Activated CD4-positive, alpha-beta memory T cell treated with anti-CD3 and anti-CD28 coated beads, Interleukin-2, amount 10 ng/mL, durations not matched to agents 7 days and 5 days (primary cell): ENCODE measurements at places on chromosomes 11 and 22.

- DNase-seq: no peak
- peaks cover 23% of the 10 kb centered on the region for H3K4me1 ChIP-seq
- peak overlapping the region; percentile 24 for H3K4me3 ChIP-seq
- peak overlapping the region; percentile 63 for H3K27ac ChIP-seq
These were observed 43.7 kb downstream of the SCGB1A1 start for GRCh38 chr11:62462508-62462892.

GRCh38 chr11:20670932-20671403, 1.6 kb downstream of the NELL1 start:
- H3K27ac ChIP-seq: no peak overlapping the region
- no peak for DNase-seq
- H3K4me1 ChIP-seq: no peaks in the 10 kb centered on the region
- H3K4me3 ChIP-seq: no peak overlapping the region

DNA sequence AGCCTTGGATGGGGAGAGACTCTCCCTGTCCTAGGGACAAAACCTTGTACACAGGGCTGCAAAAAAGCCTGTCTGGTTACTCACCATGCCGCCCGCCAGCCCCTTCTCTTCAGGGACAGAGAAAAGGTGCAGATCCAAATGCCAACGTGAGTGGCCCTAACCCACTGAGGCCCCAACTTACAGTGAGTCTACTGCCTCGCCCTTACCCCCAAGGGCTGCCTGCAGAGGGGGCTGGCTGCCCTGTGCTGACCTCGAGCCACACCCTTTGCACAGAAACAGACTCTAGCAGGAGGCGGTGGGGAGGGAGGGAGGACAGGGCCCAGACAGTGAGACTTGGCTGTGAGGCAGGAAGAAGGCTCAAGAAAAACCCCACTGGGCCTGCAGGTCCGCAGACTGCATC, 13.6 kb upstream of the CHST1 start:
- no peak overlapping the region for H3K4me3 ChIP-seq
- no peaks in the 10 kb centered on the region for H3K27me3 ChIP-seq
- no peaks in the 10 kb centered on the region for H3K36me3 ChIP-seq
- no peaks in the 10 kb centered on the region for H3K4me1 ChIP-seq

- peak; percentile 58 for DNase-seq
- peaks cover 40% of the 10 kb centered on the region for H3K4me1 ChIP-seq
- peak overlapping the region; percentile 82 for H3K4me3 ChIP-seq
- H3K27ac ChIP-seq: peak overlapping the region; percentile 90
- no peaks in the 10 kb centered on the region for H3K27me3 ChIP-seq
- peaks cover 7% of the 10 kb centered on the region for H3K36me3 ChIP-seq
These were observed 76.7 kb upstream of the WNT7B start for GRCh38 chr22:46053563-46054090.

DNA sequence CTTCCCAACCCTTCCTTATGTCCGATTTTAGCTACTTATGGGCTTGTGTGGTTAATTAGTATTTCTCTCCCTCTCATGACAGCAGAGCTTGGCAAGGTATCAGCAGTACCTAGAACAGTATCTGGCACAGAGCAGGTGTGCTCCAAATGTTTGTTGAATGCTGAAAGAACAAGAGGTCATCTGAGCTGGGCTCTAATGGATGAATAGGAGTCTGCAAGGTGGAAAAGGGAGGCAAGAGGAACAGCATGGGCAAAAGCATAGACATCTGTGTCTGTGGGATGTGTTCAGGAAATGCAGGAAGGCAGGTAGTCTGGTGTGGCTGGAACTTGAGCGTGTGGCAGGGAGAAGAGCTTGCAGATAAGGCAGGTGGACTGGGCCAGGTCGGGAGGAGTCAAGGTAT, 19.0 kb downstream of the PRG3 start:
- no peak overlapping the region for H3K27ac ChIP-seq
- DNase-seq: no peak
- H3K36me3 ChIP-seq: no peaks in the 10 kb centered on the region
- H3K4me1 ChIP-seq: no peaks in the 10 kb centered on the region

GRCh38 chr11:12902791-12903486, 106.2 kb upstream of the RASSF10 start:
- no peak for DNase-seq
- peaks cover 2% of the 10 kb centered on the region for H3K4me1 ChIP-seq
- H3K36me3 ChIP-seq: no peaks in the 10 kb centered on the region
- no peak overlapping the region for H3K27ac ChIP-seq
- no peak overlapping the region for H3K4me3 ChIP-seq

DNA sequence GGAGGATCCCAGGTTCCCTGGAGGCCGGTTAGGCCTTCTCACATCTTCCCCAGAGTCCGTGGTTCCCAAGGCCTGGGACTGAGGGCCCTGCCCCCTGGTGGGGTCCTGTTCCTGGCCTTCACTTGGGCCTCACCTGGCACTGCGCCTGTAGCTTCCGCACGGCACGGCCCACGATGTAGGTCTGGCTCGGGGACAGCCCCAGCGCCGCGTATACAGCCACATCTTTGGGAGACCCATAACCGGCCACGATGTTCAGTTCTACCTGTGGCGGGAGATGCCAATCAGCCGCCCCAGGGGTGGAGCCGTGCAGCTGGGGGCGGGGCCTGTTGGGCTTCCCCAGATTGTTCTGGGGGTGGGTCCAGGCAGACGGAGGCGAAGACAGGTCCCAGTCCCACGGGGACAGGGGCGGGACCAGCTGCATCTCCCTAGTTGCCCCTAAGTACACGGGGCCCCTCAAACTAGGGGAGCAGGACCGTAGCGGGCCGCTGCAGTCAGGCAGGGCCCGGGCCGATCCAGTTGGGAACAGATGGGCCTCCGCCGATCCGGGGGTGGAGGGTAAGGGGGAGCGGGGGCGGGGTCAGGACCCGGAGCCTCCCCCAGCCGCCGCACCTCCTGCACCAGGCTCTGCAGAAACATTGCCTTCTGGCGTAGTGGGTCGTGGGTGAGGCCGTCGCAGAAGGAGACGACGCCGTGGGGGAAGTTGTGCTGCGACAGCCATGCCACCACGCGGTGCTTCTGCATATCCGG, 10.1 kb downstream of the AIP start:
- H3K4me3 ChIP-seq: no peak overlapping the region
- peaks cover 55% of the 10 kb centered on the region for H3K36me3 ChIP-seq
- H3K4me1 ChIP-seq: peaks cover 14% of the 10 kb centered on the region
- H3K27ac ChIP-seq: no peak overlapping the region
- peak; percentile 31 for DNase-seq

DNA sequence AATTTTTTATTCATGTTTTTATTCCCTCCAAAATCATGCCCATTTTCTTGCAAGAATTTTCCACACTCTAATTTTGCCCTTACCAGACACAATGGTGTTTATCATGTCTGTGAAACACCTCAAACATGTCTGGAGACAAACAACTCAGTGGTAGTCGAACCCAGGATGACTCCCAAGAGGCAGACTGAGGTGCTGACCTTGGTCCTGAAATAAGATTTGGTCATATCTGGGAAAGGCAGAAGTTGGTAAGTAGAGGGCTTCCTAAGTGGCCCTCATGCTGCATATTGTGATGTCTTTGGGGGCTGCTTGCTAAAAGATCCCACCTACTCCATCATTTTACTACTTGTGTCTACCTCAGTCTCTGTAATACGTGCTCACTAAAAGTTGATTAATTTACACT, 369.4 kb upstream of the ISX start:
- no peak overlapping the region for H3K4me3 ChIP-seq
- no peak overlapping the region for H3K27ac ChIP-seq
- no peaks in the 10 kb centered on the region for H3K4me1 ChIP-seq
- H3K36me3 ChIP-seq: no peaks in the 10 kb centered on the region
- no peaks in the 10 kb centered on the region for H3K27me3 ChIP-seq
- no peak for DNase-seq

DNA sequence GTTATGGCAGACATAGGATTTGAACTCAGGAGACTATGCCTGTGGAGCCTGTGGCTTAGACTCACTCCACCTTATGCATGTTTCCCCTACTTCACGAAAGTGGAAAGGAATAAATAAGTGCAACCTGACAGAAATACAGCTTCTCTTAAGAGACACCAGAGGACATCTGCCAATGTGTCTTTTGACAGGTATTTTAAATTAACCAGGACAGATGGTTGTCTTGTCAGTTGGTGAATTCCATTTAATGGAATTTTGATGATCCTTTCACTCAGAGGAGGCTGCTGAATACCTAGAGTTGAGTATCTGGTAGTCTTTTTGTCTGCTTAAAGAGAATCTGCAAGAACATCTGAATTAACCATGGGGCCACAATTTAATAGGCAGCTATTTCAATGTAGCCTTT, 46.1 kb downstream of the NELL1 start:
- no peak for DNase-seq
- H3K27ac ChIP-seq: no peak overlapping the region
- no peaks in the 10 kb centered on the region for H3K36me3 ChIP-seq
- H3K4me1 ChIP-seq: no peaks in the 10 kb centered on the region

DNA sequence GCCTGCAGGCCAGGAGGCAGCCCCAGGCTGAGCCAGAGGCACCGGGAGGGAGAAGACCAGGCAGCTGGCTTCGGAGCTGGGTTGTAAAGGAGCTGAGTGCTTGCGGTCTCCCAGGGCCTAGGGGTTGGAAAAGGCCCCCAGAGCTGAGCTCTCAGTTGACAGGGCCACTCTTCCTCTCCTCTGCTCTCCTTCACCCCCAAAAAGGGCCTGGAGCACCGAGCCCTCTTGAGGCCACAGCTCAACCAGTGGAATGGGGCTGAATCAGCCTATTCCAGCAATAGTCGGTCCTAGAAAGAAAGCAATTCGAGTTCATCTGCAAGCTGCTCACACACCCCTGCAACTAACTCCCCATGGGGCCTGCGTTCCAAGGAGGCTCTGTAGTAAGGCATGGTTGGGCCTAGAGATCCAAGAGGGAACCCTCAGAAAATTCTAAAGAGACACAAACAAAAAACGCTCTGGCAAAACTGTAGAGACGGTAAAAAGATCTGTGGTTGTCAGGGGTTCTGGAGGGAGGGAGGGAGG, 205.0 kb downstream of the BUD13 start:
- H3K4me1 ChIP-seq: no peaks in the 10 kb centered on the region
- no peaks in the 10 kb centered on the region for H3K36me3 ChIP-seq
- no peaks in the 10 kb centered on the region for H3K27me3 ChIP-seq

- DNase-seq: no peak
- no peak overlapping the region for H3K27ac ChIP-seq
- H3K4me3 ChIP-seq: no peak overlapping the region
- H3K36me3 ChIP-seq: peaks cover 2% of the 10 kb centered on the region
These were observed 18.1 kb upstream of the FCHSD2 start for GRCh38 chr11:73160005-73160760.

- H3K4me3 ChIP-seq: no peak overlapping the region
- no peak overlapping the region for H3K27ac ChIP-seq
- H3K36me3 ChIP-seq: no peaks in the 10 kb centered on the region
- H3K27me3 ChIP-seq: no peaks in the 10 kb centered on the region
These were observed 1407.6 kb upstream of the RAG2 start for GRCh38 chr11:38005597-38005996.

DNA sequence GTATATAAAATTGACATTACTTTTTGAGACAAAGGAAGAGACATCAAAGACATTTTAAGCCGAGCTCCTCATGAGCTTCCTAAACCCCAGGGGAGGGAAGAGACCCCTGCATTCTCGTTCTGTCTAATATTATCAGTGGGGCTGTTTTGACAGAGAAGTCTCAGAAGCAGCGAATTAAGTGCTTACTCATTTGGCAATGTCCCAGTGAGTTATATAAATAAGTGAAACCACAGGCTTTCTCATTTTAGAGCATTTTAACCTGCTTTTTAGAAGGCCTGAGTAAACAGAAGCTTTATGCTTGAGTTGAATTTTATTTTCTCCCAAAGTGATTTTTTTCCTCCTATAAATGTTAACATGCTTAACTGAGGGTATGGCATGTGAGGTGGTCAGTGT, 23.2 kb upstream of the C1QTNF4 start:
- H3K4me3 ChIP-seq: no peak overlapping the region
- no peaks in the 10 kb centered on the region for H3K27me3 ChIP-seq
- peaks cover 13% of the 10 kb centered on the region for H3K4me1 ChIP-seq
- peaks cover 25% of the 10 kb centered on the region for H3K36me3 ChIP-seq

GRCh38 chr22:38429499-38430068, 25.4 kb downstream of the KCNJ4 start:
- H3K4me1 ChIP-seq: no peaks in the 10 kb centered on the region
- no peak overlapping the region for H3K4me3 ChIP-seq
- H3K36me3 ChIP-seq: no peaks in the 10 kb centered on the region
- DNase-seq: no peak
